ENCODE measurements at places on chromosomes 5 and 9.
A peak's percentile ranks its signal among the peaks of the same experiment; 100 is the strongest.

- DNase-seq: no peak
Observed at GRCh38 chr5:7478459-7478858, 82.5 kb downstream of the ADCY2 start.

- DNase-seq: no peak
Observed at GRCh38 chr9:292915-293314, 78.2 kb downstream of the DOCK8 start.

- DNase-seq: peak; percentile 82
Observed at GRCh38 chr9:130444565-130445221, at the start of gene ASS1. Gene ASS1 (plus strand): TSS chr9:130444961. CDS start chr9:130452229, 7,268 bp downstream.

DNA sequence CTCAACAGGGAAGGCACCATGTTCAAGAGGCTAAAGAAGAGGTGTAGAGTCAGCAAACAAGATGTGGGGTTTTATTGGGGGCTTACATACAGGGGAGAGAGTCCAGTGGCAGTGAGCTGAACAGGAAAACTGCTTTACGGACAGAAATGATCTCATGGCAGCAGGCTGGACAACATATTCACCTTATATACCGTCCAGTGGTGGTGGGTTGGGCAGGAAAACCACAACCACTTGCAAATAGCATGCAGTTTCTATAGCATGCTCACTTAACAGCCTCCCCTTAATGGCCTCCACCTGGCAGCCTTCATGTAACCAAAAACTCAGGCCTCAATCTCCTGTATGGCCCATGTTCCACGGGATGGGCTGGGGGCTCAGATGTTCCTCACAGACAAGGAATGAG lies 5.4 kb downstream of the TNFSF8 start:
- no peak for DNase-seq

Data from WTC11 (cell line).